ENCODE measurements at places on chromosomes 5 and 9.
A peak's percentile ranks its signal among the peaks of the same experiment; 100 is the strongest.

- no peak for DNase-seq
Measured at GRCh38 chr9:114149181-114149580, 6.2 kb upstream of the COL27A1 start.

- no peak for DNase-seq
Measured at GRCh38 chr9:134959126-134959970, 41.6 kb upstream of the FCN1 start.

- DNase-seq, result no peak
Measured at GRCh38 chr5:124433170-124433569, 313.3 kb downstream of the ZNF608 start.

GRCh38 chr5:167453246-167454030 lies 838.0 kb upstream of the WWC1 start:
- DNase-seq, result no peak

DNA sequence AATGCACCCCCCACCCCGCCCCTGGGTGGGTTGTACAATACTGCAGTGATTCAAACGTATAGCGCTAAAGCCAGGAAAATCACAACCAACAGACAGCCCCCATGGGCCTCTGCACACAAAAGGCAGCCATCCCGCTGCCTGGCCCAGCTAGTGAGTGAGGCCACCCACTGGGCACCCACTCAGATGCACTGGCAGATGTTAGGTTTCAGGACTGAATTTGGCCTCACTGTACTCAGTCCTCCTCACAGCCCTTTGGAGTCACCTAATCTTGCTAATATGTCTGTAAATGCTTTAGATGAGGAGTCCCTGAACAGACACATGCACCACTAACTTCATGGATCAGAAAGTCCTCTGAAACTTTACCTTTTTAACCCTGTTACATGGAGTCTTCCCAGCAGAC lies 87.7 kb downstream of the FSTL4 start:
- no peak for DNase-seq

DNA sequence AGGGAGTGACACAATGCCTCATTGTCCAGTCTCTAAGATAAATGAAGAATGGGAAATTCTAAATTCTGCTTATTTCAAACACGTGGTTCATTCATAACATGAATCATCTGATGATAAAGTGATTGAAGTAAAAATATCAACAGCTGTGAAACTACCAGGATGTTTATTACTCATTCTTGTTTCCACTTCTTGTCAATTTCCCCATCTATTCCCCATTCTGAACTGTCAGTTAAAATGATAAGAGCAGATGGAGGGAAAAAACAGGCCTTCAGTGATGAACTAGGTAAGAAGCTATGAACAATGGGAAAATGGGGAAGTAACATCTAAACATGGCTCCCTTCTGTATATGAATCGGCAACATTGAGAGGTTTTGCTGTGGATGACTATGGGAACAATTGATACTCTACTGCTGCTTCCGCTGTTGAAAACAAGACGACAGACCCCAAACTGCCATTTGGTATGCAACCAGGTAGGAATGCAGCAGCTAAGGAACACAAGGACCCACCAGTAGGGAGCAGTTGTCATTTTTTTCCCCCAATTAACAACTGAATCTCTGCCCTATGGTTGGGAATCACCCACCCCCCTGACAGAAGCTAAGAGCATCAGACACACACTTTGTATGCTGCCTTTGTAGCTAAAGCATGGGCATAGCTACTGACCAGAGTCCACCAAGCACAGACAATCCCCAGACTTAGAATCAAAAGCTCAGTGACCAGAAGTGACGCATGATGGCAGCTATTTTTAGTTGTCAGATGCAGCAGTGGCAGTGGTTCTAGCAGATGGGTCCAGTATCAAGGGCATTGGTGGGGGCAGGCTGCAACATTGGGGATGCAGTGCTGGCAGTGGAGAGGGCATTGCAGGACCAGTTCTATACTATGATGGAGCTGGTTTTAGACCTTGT lies 52.9 kb upstream of the ZNF366 start:
- DNase-seq, result no peak

DNA sequence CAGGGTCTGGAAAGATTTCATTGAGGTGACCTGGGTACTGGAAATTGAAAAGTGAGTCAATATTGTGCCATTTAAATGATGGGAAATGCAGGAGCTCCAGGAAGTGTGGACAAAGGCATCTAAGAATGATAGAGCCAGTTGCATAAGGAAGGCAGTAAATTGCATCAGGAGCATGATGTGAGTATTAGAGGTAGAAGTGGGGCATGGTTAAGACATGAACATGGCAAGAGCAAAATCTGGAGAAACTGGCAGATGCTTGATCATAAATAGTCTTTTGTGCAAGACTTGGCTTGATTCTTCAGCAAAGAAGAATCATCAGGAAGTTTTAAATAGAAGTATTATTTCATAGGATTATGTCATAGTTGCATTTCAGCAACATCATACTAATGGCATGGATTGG lies 157.4 kb upstream of the PUM3 start:
- no peak for DNase-seq

GRCh38 chr5:122871661-122872060 lies 26.2 kb downstream of the SNX24 start:
- DNase-seq, result no peak

DNA sequence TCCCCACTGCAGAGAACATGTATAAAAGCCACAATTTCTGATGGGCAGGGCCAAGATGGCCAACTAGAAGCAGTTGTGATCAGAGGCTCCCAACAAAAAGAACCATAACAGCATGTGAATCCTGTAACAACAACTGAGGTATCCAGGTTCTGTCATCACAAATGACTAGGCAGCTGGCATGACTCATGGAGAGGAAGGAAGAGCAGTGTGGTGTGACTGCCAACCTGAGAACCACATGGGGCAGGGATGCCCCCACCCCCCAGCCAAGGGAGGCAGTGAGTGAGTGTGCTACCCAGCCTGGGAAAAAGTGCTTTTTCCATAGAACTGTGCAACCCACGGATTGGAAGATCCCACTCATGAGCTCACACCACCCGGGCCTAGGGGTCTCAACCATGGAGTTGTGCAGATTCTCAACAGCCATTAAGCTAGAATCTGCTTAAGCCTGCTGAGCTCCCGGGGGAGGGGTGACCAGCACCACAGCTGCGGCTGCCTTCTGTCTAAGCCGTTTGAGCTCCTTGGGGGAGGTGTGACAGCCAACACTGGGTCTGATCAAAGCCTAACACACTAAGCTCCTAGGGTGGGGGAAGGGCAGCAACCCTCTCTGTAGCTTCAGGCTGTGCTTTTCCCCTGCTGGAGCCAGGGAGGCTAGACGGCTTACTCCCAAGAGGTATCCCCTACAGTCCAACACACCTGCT lies 80.1 kb upstream of the DMAC1 start:
- DNase-seq, result no peak

DNA sequence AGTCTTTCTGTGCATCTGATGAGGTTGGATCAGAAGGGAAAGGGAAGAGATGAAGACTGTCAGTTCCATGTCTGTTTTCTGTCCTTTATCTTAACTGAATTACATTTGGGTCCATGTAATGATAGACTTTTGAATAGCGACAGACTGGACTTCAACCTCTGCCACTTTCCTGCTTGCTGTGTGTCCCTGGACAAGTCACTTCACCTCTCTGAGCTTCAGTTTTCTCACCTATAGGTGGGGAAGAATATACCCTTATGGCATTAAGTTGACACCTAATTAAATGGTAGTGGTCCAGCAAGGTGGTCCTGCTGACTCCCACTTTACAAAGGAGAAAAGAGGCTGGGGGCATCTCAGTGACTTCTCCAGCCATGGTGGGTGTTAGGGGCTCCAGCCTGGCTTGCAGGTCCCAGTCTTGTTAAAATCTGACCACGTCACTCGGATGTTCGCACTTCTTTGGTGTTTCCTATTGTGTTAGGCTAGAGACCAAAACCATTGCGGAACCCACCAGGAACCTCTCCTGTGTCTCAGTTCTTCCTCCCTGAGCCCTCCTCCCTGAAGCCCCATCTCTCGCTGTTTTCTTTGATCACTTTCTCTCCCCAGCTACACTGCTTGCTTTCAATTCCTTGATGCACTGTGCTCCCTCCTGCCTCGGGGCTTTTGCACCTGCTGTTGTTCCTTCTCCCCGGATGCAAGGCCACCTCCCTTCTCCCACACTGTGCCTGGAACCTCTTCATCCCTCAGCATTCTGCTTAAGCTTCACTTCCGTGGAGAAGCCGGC lies 256.5 kb downstream of the NSG2 start:
- DNase-seq, result no peak

DNA sequence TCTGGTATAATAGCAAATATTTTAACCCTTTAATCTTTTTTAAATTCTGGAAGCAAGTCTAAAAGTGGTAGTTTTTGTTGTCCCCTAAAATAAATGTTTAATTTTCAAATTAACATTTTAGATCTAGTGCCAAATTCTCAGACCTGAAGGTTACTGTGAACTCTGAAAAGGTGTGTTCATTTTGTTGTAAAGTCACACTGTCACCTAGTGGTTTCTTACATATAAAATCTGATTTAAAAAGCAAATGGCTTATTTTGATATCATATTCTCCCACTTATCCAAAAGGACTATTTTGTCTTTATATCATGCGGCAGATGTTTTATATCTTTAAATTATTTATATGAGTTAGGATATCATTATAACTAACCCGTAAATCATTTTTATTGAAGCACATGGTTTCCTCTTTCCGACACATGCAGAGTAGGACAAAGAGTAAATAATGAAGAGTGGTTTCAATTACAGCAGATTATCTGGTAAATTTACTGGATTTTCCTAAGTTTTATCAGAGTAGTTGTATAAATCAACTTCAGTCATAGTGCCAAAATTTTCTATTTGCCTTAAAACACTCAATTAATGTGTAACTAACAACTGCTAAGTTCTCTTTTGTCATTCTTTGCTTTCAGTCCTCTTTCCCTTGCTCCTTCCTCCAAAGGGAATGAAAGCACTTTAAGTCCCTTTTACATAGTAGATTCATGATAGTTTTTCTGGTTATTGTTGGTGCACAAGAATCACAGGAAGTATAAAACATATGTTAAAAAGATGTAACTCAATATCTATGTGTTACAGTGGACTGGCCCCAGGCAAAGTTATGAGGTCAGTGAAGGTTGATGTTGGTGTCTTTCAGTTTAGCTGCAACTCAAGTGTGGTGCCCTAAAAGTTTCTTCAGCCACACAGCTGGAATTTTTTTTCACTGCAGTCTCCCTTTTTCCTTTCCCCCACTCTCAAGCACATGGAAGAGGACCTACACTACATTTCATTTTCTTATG lies 189.6 kb downstream of the COX7C start:
- DNase-seq, result no peak

DNA sequence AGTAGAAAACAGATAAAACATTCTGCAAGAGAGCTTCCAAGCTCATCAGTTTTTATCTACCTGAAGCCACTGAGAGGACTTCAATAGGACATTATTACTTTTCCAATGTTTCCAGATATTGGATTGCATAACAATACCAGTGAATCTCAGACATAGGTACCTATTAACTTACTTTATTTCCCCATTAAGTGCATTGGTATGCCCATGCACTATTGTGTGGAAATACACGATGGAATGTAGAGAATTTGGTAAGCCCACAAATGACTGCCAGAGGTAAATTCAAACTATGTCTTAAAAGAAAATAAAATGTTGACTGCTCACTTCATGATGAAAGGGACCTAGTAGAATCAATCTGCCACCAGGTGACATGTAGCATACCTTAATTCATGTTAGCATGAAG lies 48.1 kb upstream of the PRR16 start:
- DNase-seq, result no peak

- DNase-seq, result no peak
Measured at GRCh38 chr5:119402081-119402480, 46.3 kb downstream of the TNFAIP8 start.

DNA sequence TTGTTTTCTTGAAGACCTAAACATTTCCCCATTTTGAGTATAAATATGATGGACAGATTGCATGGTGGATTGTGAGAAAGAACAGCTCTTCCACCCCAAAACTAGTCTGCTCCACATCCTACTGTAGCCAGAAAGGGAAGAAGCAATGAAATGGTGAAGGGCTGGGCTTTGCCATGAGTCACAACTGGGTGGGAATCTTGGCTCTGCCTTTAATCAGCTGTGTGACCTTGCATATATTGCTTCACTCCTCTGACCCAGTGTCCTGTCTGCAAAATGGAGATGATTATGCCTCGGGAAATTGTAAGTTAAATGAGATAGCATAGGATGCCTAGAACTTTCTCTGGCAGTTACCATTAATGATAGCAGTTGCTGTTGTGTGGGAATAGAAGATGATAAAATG lies 101.9 kb downstream of the PDE8B start:
- DNase-seq, result no peak

DNA sequence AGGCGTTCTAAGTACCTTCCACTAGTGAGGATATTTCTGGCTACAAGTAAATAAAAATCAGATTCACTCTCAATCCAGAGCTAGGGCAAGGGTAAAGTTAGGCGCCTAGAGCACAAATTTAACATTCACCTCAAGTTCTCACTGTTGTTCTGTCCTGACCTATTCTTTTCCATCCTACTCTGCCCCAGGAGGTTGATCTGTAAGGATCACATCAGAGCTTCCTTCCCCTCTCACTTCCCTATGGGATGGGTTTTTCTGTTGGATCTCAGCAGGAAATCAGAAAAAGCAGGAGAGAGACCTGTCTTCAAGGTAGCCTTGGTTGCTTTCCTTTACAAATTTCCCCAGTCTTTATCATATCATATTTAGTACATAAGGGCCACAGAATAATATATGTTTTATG lies 316.7 kb downstream of the GABRG2 start:
- DNase-seq, result no peak

- no peak for DNase-seq
Measured at GRCh38 chr5:35094948-35095347, 47.2 kb upstream of the AGXT2 start.

GRCh38 chr9:133252301-133253020 lies 22.5 kb downstream of the ABO start:
- DNase-seq, result peak; percentile 17

DNA sequence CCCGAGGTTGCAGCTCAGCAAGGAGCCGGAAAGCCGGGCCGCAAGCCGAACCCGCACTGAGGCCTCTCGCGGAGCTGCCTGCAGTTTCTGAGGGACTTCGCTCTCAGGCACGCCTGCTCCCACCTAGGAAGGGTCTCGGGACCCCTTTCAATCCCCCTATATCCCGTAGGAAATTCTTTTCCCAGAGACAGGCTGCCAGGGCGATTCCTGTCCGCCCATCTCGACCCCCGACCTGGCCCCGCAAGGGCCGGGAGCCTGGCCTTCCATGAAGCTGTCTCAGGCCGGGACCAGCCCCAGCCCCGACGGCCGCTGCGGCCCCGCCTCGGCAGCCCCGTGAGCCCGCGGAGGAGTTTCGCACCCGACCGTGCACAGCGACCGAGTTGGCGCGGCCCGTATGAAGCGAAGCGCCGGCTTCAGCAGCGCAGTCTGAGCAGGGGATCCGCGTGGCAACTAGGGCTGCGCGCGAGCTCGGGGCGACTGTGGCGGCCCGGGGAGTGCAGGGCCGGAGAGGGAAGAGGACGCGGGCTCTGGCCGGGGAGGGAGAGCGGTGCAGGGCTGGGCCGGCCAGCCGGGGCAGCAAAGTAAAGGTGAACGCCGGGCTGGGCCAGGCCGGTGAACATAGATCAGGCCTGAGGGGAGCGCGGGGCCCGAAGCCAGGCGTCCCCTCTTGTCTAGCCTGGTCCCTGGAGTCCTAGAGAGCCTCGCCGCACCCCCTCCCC lies 977 bp upstream of the PRDM12 start:
- peak; percentile 11 for DNase-seq
